ENCODE measurements at places on chromosomes 5 and 9.

DNA sequence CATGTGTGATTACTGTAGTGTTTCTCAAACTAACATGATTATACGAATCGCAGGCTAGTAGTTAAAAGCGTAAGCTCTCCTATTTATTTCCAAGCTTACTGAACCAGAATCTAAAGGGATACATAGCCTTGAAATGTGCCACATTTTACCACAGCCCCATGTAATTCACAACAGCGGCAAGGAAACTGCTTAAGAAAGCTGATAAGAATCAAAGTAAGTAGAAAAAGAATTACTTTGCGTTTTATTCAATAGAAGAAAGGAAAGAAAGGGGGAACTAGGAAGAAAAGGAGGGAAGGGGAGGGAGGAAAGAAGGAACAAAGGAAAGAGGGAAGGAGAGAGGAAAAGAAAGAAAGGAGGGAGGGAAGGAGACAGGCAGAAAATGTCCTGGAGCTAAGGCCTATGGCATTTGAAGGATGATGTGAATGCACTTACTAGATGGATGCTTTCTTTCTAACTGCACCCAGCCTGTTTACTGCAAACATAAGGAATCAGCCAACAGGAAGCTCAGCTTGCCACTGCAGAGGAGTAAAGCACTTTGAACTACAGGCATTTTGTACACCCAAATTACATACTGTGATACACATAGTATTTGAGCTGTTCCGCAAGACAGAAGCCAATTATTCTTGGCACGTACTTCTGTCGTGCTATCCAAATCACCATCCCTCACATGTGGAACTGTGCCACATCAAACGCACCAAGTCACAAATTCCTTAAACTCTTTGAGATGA lies 521.7 kb downstream of the RAB3C start:
- no peak for DNase-seq

DNA sequence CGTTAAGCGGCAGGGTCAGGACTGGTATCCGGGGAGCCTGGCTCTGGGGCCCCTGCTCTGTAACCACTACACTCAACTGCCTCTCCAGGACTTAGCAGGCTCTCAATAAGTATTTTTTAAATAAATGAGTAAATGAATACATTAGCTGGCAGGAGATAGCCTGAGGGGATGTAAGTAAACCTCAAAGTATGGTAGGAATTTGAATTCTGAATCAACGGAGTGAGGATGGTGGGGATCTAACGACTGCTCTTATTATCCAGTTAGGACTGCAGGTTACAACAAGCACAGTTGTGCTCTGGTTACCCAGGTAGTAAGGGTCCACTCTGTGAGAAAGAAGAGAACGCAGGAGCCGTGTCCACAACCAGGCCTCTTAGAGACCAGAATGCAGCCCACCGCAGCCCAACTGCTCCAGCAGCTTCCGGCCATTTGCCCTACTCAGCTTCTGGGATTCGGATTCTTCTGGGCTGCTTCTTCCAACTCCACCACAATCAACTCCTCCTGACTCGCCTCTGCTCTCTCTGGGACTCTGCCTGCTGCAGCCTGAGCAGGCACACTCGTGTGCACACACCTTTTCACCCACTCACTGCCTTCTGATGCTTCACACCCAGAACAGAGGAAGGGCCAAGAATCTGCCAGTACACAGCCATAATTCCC lies 52.6 kb downstream of the MED27 start:
- no peak for DNase-seq

GRCh38 chr9:125638239-125639045 lies 68.6 kb downstream of the MAPKAP1 start:
- no peak for DNase-seq

GRCh38 chr5:68319706-68320412 lies 104.3 kb downstream of the PIK3R1 start:
- DNase-seq: no peak

DNA sequence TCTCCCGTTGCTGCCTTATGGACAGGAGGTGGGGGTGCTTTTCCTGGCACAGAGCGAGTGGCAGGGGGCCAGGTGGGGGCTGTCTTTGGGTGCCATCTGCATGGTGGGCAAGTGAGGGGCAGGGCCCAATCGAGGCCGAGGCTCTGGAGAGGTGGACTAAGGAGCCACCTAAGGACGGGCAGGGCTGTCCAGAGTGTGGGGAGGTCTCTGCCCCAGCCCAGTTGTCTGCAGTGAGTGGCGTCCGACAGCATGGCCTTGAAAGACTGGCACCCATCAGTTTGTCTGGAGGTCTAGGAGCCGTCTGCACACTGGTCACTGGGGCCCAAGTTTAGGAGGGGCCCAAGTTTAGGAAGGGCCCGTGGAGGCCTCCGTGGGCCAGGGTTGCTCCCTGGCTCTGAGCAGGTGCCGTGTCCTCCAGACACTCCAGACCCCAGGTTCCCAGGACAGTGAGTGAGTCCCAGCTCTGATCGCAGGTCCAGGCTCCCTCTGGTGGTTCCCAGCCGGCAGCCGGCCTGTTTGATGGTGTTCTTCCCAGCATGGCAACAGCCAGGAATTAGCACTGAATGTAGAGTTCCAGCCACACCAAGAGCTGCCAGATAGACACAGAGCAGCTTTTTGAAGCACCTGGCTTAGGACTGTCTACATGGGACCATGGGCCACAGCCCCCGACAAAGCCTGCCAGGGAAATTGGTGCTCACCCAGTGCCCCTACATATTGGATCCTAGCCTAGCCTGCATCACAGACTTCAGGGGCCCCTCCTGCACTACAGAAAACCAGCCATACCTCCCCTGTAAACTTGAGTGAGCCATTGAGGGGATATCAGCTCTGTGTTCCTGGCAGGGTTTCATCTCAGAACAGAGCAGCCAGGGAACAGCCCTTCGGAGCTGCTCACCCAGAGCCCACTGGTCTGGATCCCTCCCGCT lies 120.9 kb downstream of the WNK2 start:
- peak; percentile 31 for DNase-seq

- no peak for DNase-seq
These were observed 243.4 kb downstream of the ARRDC3 start for GRCh38 chr5:91139572-91140200.

DNA sequence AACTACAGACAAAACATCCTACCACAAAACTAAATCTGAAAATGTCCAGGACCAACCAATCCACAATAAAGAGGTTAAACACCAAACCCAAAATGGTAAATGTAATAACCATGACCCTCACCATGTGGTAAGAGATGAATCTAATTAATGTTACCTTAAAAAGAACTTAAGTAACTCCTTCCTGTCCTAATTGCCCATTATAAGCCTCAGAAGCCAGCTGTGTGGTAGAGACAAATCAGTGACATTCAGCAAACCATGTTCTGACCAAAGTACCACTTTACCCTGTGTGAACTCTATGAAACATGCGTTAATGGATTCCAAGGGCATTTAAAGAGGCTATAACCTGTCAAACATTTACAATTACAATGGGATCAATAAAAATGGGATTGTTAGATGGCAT lies 25.0 kb downstream of the LPAR1 start:
- DNase-seq: no peak

- DNase-seq: no peak
These were observed 536.6 kb downstream of the PDE4D start for GRCh38 chr5:59356813-59357380.

DNA sequence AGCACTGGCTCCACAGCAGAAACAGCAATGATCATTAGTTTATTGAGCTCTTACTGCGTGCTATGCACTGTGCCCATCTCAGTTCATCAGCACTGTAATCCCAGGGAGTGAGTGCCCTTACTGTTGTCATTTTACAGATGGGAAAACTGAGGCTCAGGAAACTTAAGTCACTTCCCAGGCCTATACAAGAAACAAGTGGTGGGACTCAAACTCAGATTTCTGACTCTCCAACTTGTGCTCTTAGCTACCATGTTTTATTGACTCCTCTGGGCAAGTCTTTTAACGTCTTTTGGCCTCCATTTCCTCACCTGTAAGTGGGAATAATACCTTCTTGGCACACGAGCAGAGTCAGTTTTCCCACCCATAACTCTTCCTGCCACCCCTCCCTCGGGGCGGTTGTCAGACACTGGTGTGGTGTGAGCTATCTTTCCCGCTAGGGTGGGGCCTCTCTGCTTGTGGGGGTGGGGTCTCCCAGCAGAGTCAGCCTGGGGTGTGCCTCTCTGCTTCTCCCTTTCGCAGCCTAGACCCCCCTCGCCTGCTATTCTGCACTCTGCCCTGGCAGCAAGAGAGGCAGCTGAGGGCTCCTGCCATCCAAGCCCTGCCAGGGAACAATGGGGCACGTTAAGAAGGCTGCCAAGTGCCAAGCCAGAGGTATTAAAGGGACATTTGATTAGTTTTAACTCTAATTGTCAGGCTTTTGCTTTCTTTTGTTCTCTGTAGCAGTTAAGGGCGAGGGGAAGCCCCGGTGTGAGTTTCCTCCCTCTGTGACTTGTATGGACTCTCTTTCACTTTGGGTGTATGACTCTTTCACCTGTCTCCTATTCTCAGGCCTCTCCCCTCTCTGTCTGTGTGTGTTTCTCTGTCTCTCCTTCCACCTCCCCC lies 12.1 kb downstream of the GALNT10 start:
- DNase-seq: no peak

DNA sequence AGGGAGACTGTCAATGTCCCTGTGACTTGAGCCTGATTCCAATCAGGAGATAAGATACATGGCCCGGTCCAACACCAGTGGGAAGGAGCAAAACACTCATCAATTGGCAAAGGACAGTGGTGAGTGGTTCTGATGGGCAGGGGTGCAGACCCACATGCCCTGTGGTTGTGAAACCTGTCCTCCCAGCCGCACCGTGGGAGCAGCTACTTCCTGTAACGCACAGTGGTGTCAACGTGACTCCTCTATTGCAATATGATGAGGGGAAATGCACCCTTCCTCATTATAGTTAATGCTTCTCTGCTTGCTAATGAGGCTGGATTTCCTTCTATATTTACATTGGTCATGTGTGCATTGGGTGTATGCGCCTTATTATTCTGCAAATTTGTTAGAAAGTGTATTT lies 223.0 kb downstream of the IRX1 start:
- no peak for DNase-seq

GRCh38 chr9:11348366-11348765 lies 735.6 kb upstream of the PTPRD start:
- DNase-seq: no peak

Data from SHP77 (cell line).